ENCODE measurements at places on chromosomes 7 and 10. TPM values are rescaled to one million over a fixed set of nuclear protein-coding genes. Genes with fewer than 3 reads are reported as not detected.

GRCh38 chr7:39451901-39452300 lies 114.3 kb upstream of the YAE1 start:
- peak; percentile 29 for DNase-seq

DGKB gene
- 2.6 TPM for total RNA-seq

DNA sequence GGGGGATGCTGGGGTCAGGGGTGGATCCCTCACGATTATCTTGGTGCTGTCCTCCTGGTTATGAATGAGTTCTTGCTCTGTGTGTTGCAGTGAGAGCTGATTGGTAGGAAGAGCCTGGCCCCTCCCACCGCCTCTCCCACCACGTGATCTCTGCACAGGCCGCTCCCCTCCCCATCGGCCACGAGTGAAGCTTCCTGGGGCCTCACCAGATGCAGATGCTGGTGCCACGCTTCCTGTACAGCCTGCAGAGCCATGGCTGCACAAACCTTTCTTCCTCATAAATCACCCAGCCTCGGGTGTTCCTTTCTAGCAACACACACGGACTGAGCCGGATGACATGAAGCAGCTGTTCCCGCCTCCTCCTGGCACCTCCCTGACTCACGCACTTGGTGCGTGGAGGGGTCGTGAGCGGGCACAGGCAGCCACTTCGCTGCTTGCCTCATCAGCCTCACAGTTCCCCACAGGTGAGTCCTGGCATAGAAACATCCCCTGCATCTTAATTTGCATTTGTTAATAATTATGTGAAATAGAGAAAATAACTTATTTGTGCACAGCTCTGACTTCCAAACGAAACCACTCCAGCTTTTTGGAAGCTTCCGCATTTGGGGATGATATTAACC lies 210.8 kb downstream of the ADARB2 start:
- DNase-seq = no peak

GRCh38 chr10:75208181-75208580 lies 2.4 kb upstream of the VDAC2 start:
- peak; percentile 50 for DNase-seq

FEZF1 gene
- total RNA-seq = not detected

PLA2G12B gene
- 0.31 TPM for total RNA-seq

UCN3 gene
- total RNA-seq = not detected

OR2A42 gene
- not detected for total RNA-seq

DNA sequence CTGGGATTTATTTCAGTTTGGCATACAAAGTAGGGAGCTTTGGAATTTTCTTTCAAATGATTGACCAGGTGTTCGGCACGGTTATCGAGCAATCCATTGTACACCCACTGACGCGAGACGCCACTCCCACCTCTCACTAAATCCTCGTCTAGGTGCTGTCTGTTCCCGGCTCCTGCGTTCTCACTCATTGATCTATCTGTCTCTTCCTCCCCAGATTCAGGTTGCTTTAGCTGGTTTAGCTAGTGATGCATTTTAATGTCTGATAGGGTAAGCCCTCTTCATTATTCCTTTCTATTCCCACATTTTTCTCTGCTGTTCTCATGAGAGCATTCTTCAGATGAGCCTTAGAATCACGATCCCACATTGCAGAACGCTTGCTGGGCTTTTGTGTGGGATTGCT lies 91.7 kb downstream of the ELFN1 start:
- DNase-seq = no peak

NKX2-3 gene
- total RNA-seq = 6.2 TPM

COPS6 gene
- 50.4 TPM for total RNA-seq

DNA sequence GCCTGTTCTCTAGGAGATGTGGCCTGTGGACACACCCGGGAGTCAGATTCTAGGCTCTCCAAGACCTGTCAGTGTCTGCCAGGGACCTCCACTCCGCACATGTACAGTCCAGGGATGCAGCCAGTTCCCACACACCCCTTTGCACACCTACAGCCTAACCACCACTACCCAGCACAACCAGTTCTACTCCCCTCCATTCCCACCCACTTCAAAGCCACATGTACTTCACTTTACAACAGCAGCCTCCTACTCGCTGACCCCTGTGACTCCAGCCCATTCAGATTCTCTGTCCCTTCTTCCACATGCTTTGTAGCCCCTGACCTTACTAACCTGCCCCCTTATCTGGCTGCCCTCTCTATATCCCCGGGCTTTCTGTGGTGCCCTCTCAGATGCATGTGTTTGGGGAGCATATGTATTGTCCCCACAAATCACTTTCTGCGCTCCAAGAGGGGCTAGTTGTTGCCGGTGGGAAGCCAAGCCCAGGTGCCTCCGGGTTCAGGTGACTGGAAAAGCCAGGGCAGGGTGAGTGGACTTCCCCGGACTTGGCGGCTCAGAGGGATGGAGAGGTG lies 7.2 kb downstream of the LBX1 start:
- DNase-seq = no peak

All from tongue (tissue), 3 donors.